Activated B cell treated with CpG ODN at 0.5 μM for 24 hours (primary cell): ENCODE measurements at places on chromosomes 1 and 21.

GRCh38 chr1:156693848-156694689, 11.3 kb downstream of the CRABP2 start:
- H3K4me3 ChIP-seq = no peak overlapping the region
- no peak for DNase-seq
- peaks cover 18% of the 10 kb centered on the region for H3K4me1 ChIP-seq
- no peak overlapping the region for H3K27ac ChIP-seq

DNA sequence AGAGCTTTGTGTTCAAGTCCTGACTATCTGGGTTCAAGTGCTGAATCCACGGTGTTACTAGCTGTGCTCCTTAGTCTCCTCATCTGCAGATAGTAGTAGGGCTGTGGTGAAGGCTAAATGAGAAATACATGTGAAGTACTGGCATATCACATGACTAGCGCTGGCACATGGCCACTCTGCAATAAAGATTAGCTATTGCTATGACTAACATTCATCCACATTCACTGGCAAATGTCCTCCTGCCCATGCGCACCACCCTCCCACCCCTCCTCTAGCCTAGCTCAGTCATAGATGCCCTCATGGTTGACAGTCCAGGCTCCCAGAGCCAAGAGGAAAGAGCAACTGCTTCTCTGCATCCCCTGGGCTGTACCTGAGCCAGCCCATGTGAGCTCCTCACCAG, 8.5 kb upstream of the COL8A2 start:
- DNase-seq = no peak
- peaks cover 26% of the 10 kb centered on the region for H3K36me3 ChIP-seq
- H3K27me3 ChIP-seq = no peaks in the 10 kb centered on the region
- no peaks in the 10 kb centered on the region for H3K4me1 ChIP-seq

GRCh38 chr1:247487057-247487456, 29.2 kb upstream of the OR2B11 start:
- H3K36me3 ChIP-seq = no peaks in the 10 kb centered on the region
- no peak overlapping the region for H3K4me3 ChIP-seq
- H3K27ac ChIP-seq = no peak overlapping the region
- peaks cover 6% of the 10 kb centered on the region for H3K27me3 ChIP-seq
- no peaks in the 10 kb centered on the region for H3K4me1 ChIP-seq
- DNase-seq = peak; percentile 17

GRCh38 chr1:168081373-168082007, 55.2 kb downstream of the GPR161 start:
- H3K4me1 ChIP-seq = no peaks in the 10 kb centered on the region
- peaks cover 15% of the 10 kb centered on the region for H3K36me3 ChIP-seq
- no peak overlapping the region for H3K27ac ChIP-seq
- DNase-seq = no peak

DNA sequence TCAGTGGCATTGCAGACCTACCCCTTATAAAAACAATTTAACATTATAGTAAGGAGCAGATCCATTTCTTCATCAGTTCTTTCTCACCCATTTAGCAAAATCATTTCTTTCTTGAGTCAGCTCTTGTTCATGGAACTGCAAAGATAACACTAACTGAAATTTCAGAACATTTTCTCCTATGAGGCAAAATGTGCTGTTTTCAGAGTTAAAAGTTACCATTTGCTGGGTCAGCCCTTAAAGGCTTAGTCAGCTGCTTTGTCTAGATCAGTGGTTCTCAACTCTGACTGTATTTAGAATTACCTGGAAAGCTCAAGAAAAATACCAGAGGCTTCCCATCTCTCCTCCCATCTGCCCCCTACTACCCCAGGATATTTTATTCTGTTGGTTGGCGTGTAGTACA, 12.2 kb downstream of the METTL13 start:
- H3K4me1 ChIP-seq = peaks cover 6% of the 10 kb centered on the region
- no peak overlapping the region for H3K27ac ChIP-seq
- peaks cover 95% of the 10 kb centered on the region for H3K36me3 ChIP-seq
- H3K27me3 ChIP-seq = no peaks in the 10 kb centered on the region

GRCh38 chr1:224767031-224767430, 150.9 kb downstream of the CNIH3 start:
- no peaks in the 10 kb centered on the region for H3K36me3 ChIP-seq
- no peak overlapping the region for H3K27ac ChIP-seq
- H3K4me3 ChIP-seq = no peak overlapping the region
- peaks cover 11% of the 10 kb centered on the region for H3K27me3 ChIP-seq
- no peaks in the 10 kb centered on the region for H3K4me1 ChIP-seq

DNA sequence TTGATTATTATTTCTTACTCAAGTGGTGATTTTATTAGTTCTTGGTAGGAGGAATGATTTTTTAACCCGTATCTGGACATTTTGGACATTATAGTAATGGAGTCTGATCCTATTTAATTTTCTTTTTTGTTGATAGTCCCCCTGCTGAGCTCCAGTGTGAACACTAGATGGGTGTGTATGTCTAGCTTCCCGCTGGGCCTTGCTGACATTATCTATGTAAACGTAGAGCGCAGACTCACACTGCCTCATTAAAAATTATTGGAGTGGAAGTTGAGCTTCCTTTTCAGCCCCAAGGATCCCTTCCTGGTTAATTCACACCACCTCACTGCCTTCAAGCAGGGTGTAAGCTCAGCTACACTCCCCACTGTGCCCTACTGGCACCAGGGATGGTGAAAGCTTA, 467.6 kb upstream of the PKN2 start:
- no peaks in the 10 kb centered on the region for H3K36me3 ChIP-seq
- H3K27me3 ChIP-seq = no peaks in the 10 kb centered on the region
- H3K4me1 ChIP-seq = no peaks in the 10 kb centered on the region
- no peak for DNase-seq
- H3K27ac ChIP-seq = no peak overlapping the region
